GM23338 (cell line): ENCODE measurements at places on chromosomes 6 and 20. TPM values are rescaled to one million over a fixed set of nuclear protein-coding genes. Genes with fewer than 3 reads are reported as not detected.

RHAG gene
- total RNA-seq: not detected in 2 replicates

KCNK5 gene
- total RNA-seq: 54.8 and 57.4 TPM in 2 replicates

MICA gene
- total RNA-seq: 18.2 and 22.7 TPM in 2 replicates

EFCAB8 gene
- total RNA-seq: 0.35 TPM in 1 of 2 replicates, not detected in the other

FAXC gene
- 10.5 and 18.3 TPM in 2 replicates for total RNA-seq

RAD21L1 gene
- total RNA-seq: 0.10 TPM in 1 of 2 replicates, not detected in the other

HLA-DPA1 gene
- 6.6 and 6.9 TPM in 2 replicates for total RNA-seq

ZNF831 gene
- not detected in 2 replicates for total RNA-seq

COL9A3 gene
- 110 and 113 TPM in 2 replicates for total RNA-seq

TCP11 gene
- total RNA-seq: 0.62 TPM in 1 of 2 replicates, not detected in the other

PPP1R14C gene
- total RNA-seq: 0.62 and 1.4 TPM in 2 replicates

BMP6 gene
- 2.8 and 3.1 TPM in 2 replicates for total RNA-seq

HLA-F gene
- total RNA-seq: 4.4 and 4.8 TPM in 2 replicates

CCHCR1 gene
- total RNA-seq: 37.0 and 46.7 TPM in 2 replicates

SYCP2 gene
- total RNA-seq: 2.1 TPM in 2 replicates

SLC35D3 gene
- 0.59 and 1.5 TPM in 2 replicates for total RNA-seq

GABRR1 gene
- 0.14 and 0.16 TPM in 2 replicates for total RNA-seq

KIF25 gene
- 0.69 and 1.5 TPM in 2 replicates for total RNA-seq

PSMG4 gene
- total RNA-seq: 30.6 and 37.2 TPM in 2 replicates

PACSIN1 gene
- 6.2 and 8.7 TPM in 2 replicates for total RNA-seq

TSPO2 gene
- not detected in 2 replicates for total RNA-seq

KHDC1L gene
- total RNA-seq: not detected in 2 replicates

ABHD16B gene
- total RNA-seq: not detected in 2 replicates

ZC2HC1B gene
- total RNA-seq: not detected in 2 replicates

HLA-B gene
- 36.1 and 44.3 TPM in 2 replicates for total RNA-seq

DEFB132 gene
- not detected in 2 replicates for total RNA-seq

PRDM1 gene
- total RNA-seq: 0.62 and 0.73 TPM in 2 replicates

GPR63 gene
- total RNA-seq: 19.3 and 19.6 TPM in 2 replicates

SLC17A1 gene
- total RNA-seq: not detected in 2 replicates

SNX3 gene
- 79.3 and 87.2 TPM in 2 replicates for total RNA-seq

OR12D3 gene
- not detected in 2 replicates for total RNA-seq

VGLL2 gene
- total RNA-seq: 0.12 TPM in 1 of 2 replicates, not detected in the other

PRELID3B gene
- total RNA-seq: 43.6 and 47.4 TPM in 2 replicates

PNLDC1 gene
- 0.12 TPM in 1 of 2 replicates, not detected in the other for total RNA-seq

LYRM2 gene
- total RNA-seq: 13.0 and 20.3 TPM in 2 replicates

RAET1E gene
- total RNA-seq: not detected in 2 replicates

UBE2C gene
- 198 and 247 TPM in 2 replicates for total RNA-seq

MC3R gene
- not detected in 2 replicates for total RNA-seq

PNPLA1 gene
- not detected in 2 replicates for total RNA-seq

PPIL6 gene
- 1.5 and 1.7 TPM in 2 replicates for total RNA-seq

PBOV1 gene
- not detected in 2 replicates for total RNA-seq

GGTLC1 gene
- total RNA-seq: not detected in 2 replicates

NOX3 gene
- total RNA-seq: not detected in 2 replicates

KCNQ2 gene
- total RNA-seq: 61.7 and 92.4 TPM in 2 replicates

RFX6 gene
- total RNA-seq: 0.31 and 0.35 TPM in 2 replicates

LY6G6C gene
- not detected in 2 replicates for total RNA-seq

TRPC4AP gene
- 74.1 and 89.5 TPM in 2 replicates for total RNA-seq

FAM217A gene
- not detected in 2 replicates for total RNA-seq

TNXB gene
- total RNA-seq: 3.4 and 6.0 TPM in 2 replicates

NFKBIE gene
- 19.8 and 25.9 TPM in 2 replicates for total RNA-seq

RAET1L gene
- not detected in 2 replicates for total RNA-seq

RAMACL gene
- total RNA-seq: 4.0 and 4.2 TPM in 2 replicates

DEF6 gene
- 5.7 and 7.2 TPM in 2 replicates for total RNA-seq

CLDN20 gene
- not detected in 2 replicates for total RNA-seq

HLA-DRB1 gene
- 0.38 and 0.74 TPM in 2 replicates for total RNA-seq

C20orf141 gene
- total RNA-seq: not detected in 2 replicates
